ENCODE measurements at places on chromosomes 1 and 21.

DNA sequence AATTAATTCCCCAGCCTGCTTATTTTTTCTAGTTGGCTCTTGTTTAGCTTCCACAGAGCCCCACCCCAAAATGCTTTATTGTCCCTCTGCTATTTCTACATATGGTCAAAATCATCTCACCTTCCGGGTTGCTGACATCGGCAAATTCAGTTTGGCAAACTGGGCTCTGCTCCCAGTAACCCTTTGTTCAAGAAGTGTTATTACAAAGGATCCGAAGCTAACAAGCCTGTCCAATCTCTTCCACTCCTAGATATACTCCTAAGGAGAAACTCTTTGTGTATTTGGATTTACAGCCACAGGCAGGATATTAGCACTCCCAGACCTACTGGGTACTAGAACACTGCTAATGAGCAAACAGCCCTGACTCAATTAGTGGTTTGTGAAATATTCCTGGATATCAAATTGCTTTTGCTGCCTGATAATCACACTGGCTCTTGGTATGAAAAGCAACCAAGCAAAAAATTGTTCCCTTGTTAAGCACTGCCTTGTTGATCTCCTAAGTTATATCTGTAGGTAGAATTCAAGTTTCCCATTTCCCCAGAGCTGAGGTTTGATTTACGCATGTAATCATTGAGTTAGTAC, 4.0 kb downstream of the JUN start:
- H3K27me3 ChIP-seq, result no peaks in the 10 kb centered on the region
- peaks cover 17% of the 10 kb centered on the region for H3K4me1 ChIP-seq
- no peak overlapping the region for H3K4me3 ChIP-seq
- peak; percentile 57 for DNase-seq

GRCh38 chr1:38308780-38309179, 262.2 kb upstream of the POU3F1 start:
- peak; percentile 53 for DNase-seq
- H3K27ac ChIP-seq, result no peak overlapping the region
- H3K4me3 ChIP-seq, result no peak overlapping the region
- peaks cover 33% of the 10 kb centered on the region for H3K27me3 ChIP-seq

GRCh38 chr1:92317836-92318493, 19.1 kb downstream of the RPAP2 start:
- peaks cover 10% of the 10 kb centered on the region for H3K36me3 ChIP-seq
- H3K4me1 ChIP-seq, result 0 out of 2 replicates have a peak, but pooled peaks cover 3% of the 10 kb centered on the region
- DNase-seq, result no peak
- H3K27ac ChIP-seq, result no peak overlapping the region
- H3K27me3 ChIP-seq, result no peaks in the 10 kb centered on the region
- no peak overlapping the region for H3K4me3 ChIP-seq

GRCh38 chr21:25313829-25314228, 293.5 kb downstream of the MRPL39 start:
- H3K4me3 ChIP-seq, result no peak overlapping the region
- H3K27ac ChIP-seq, result no peak overlapping the region
- no peak for DNase-seq
- H3K27me3 ChIP-seq, result no peaks in the 10 kb centered on the region
- no peaks in the 10 kb centered on the region for H3K4me1 ChIP-seq
- no peaks in the 10 kb centered on the region for H3K36me3 ChIP-seq

- H3K4me3 ChIP-seq, result no peak overlapping the region
- peaks cover 71% of the 10 kb centered on the region for H3K4me1 ChIP-seq
- peaks cover 44% of the 10 kb centered on the region for H3K36me3 ChIP-seq
- H3K27ac ChIP-seq, result peak overlapping the region; percentile 94
- DNase-seq, result peak; percentile 93
Observed at GRCh38 chr1:150567717-150568593, 11.5 kb downstream of the MCL1 start.

- no peak overlapping the region for H3K4me3 ChIP-seq
- H3K36me3 ChIP-seq, result peaks cover 5% of the 10 kb centered on the region
- DNase-seq, result no peak
- H3K27ac ChIP-seq, result no peak overlapping the region
- no peaks in the 10 kb centered on the region for H3K4me1 ChIP-seq
Observed at GRCh38 chr1:2502210-2502609, 24.2 kb downstream of the PANK4 start.

DNA sequence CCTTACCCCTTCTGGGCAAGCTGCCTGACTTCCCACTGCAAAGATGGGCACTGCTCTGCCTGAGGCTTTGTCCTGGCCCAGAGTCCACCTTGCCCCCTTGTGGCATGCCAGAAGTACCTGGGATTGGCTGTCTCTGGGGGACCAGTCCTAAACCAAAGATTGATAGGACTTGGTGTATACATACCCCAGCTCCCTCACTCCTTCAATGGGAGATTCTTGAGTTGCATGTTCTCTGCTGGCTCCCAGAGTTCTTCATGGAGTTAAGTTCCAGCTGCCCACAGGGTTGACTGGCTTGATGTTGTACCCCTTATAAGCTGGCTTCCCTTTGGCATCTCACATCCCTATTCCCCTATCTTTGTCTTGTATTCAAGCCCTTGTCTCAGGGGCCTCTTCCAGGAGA, 244.8 kb downstream of the GRIK3 start:
- H3K27ac ChIP-seq, result no peak overlapping the region
- no peaks in the 10 kb centered on the region for H3K36me3 ChIP-seq
- H3K4me3 ChIP-seq, result no peak overlapping the region
- peaks cover 15% of the 10 kb centered on the region for H3K27me3 ChIP-seq
- no peaks in the 10 kb centered on the region for H3K4me1 ChIP-seq

GRCh38 chr1:67524143-67525052, 94.2 kb upstream of the SERBP1 start:
- no peaks in the 10 kb centered on the region for H3K27me3 ChIP-seq
- no peak for DNase-seq
- H3K36me3 ChIP-seq, result no peaks in the 10 kb centered on the region
- no peak overlapping the region for H3K27ac ChIP-seq
- H3K4me3 ChIP-seq, result no peak overlapping the region

DNA sequence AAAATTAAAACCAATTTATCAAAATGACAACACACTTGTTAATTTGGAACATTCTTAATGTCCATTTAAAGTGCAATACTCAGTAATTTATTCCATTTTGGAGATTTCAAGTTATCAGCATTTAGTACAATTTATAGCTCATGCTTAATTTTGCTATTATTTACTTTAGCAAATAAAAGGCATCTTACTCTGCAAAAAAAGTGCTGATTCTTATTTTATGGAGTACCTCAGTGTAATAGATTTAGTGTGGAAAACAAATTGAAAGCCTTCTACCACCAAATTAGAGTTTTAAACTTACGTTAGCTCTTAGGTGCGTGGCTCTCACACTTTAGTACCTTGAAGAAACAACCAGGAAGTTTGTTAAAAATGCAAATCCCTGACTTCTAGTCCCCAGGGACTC, 208.4 kb upstream of the NRIP1 start:
- no peak for DNase-seq
- no peak overlapping the region for H3K4me3 ChIP-seq
- no peak overlapping the region for H3K27ac ChIP-seq
- no peaks in the 10 kb centered on the region for H3K4me1 ChIP-seq
- no peaks in the 10 kb centered on the region for H3K36me3 ChIP-seq

DNA sequence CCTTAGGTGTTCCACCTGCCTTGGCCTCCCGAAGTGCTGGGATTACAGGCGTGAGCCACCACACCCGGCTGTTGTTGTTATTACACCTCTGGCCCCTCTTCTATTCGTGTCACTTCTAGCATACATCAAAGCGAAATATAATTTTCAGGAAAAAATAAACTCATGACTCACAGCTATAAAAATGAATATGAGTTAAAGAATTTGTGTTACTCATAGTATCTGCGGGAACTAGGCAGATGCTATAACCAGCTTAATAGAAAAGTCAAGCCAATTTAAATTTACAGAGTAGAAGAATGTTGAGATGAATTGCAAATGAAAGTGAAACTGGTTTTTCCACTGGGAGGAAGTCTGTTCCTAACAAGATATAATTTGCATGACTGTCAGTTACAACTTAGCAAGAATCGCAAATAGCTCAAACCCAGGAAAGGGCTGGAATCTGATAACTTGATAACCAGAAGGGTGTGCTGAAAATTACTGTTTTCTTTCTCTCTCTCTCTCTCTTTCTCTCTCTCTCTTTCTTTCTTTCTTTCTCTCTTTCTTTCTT, 11.2 kb downstream of the OR2W3 start:
- H3K4me1 ChIP-seq, result no peaks in the 10 kb centered on the region
- H3K36me3 ChIP-seq, result no peaks in the 10 kb centered on the region
- no peak overlapping the region for H3K4me3 ChIP-seq

GRCh38 chr21:45877821-45878469, 103.6 kb upstream of the COL6A1 start:
- H3K27ac ChIP-seq, result no peak overlapping the region
- no peaks in the 10 kb centered on the region for H3K36me3 ChIP-seq
- H3K4me3 ChIP-seq, result no peak overlapping the region

GRCh38 chr1:3786468-3787348, 9.6 kb downstream of the LRRC47 start:
- no peaks in the 10 kb centered on the region for H3K27me3 ChIP-seq
- H3K4me3 ChIP-seq, result no peak overlapping the region
- peaks cover 69% of the 10 kb centered on the region for H3K36me3 ChIP-seq
- no peak for DNase-seq
- no peak overlapping the region for H3K27ac ChIP-seq

- no peak overlapping the region for H3K4me3 ChIP-seq
- DNase-seq, result no peak
- no peaks in the 10 kb centered on the region for H3K4me1 ChIP-seq
- peaks cover 46% of the 10 kb centered on the region for H3K36me3 ChIP-seq
- H3K27me3 ChIP-seq, result no peaks in the 10 kb centered on the region
- H3K27ac ChIP-seq, result no peak overlapping the region
Observed at GRCh38 chr21:36035381-36035791, 24.9 kb downstream of the SETD4 start.

DNA sequence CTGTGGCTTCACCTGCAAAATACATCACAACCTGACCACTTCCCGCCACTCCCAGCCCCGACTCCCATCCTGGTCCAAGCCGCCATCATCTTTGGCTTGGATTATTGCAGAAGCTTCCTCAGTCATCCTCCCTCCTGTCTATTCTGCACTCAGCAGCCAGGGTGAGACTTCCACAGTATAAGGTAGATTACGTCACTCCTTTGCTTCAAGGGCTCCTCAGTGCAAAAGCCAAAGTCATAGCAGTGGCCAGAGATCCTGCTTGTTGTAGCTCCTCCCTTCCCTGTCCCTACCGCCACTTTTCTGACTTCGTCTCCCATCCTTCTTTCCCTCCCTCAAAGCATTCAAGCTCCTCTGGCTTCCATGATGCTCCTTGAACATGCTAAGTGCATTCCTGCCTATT, 152.8 kb downstream of the GRIK3 start:
- no peak overlapping the region for H3K4me3 ChIP-seq
- H3K27me3 ChIP-seq, result no peaks in the 10 kb centered on the region
- no peaks in the 10 kb centered on the region for H3K36me3 ChIP-seq
- H3K4me1 ChIP-seq, result no peaks in the 10 kb centered on the region

GRCh38 chr1:225613006-225613405, 39.9 kb downstream of the ENAH start:
- H3K4me3 ChIP-seq, result no peak overlapping the region
- no peak overlapping the region for H3K27ac ChIP-seq
- H3K27me3 ChIP-seq, result no peaks in the 10 kb centered on the region

DNA sequence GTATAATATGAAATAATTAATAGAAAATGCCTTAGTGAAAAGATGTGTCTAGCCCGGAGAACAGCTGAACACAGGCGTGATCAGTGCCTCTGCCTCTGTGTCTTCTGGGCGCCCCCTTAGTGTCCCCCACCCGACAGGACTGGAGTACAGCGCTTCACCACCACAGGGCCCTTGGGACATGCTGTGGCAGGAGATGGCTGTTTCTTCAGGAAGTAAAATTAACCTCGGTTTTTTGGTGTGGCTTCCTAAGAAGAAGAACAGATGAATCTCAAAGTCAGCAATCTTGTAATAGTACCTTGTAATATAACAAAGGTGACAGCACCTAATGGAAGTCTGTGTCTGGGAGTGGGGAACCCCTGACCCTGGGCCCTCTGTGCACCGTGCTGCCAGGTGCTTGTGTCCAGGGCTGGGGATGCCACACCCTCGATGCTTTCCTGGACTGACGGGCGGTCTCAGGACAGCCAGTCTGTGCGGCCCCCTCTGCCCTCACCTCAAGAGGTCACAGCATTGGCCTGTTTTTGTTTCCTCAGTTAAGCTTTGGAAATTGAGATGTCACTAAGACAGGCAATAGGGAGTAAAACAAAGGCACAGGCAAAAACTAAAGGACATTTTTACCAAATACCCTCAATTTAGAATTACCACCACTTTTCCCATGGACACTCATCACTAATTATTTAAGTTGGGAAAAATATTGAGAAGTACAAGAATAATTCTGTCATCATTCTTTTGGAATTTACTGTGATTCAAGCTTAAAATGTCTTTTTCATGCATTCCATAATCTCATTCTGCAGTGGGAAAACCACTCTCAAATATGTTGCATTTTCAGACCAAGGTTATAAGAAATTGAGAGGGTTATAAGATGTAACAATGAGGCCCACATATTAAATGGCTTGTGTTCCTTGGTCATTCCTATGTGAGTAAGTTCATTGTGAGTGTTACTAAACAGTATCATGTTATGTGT, 79.3 kb downstream of the ADARB1 start:
- no peak overlapping the region for H3K4me3 ChIP-seq
- no peak for DNase-seq
- no peaks in the 10 kb centered on the region for H3K27me3 ChIP-seq
- peaks cover 19% of the 10 kb centered on the region for H3K4me1 ChIP-seq

GRCh38 chr1:115314765-115315164, 23.3 kb downstream of the NGF start:
- DNase-seq, result peak; percentile 60
- H3K36me3 ChIP-seq, result no peaks in the 10 kb centered on the region
- H3K4me3 ChIP-seq, result no peak overlapping the region
- no peaks in the 10 kb centered on the region for H3K27me3 ChIP-seq
- H3K27ac ChIP-seq, result peak overlapping the region; percentile 74
- H3K4me1 ChIP-seq, result peaks cover 28% of the 10 kb centered on the region

GRCh38 chr1:34786521-34787325, 5.7 kb downstream of the GJB3 start:
- H3K36me3 ChIP-seq, result no peaks in the 10 kb centered on the region
- DNase-seq, result peak; percentile 26
- H3K27ac ChIP-seq, result no peak overlapping the region
- H3K4me3 ChIP-seq, result no peak overlapping the region
- peaks cover 17% of the 10 kb centered on the region for H3K27me3 ChIP-seq

GRCh38 chr1:206112600-206113301, 4.4 kb downstream of the AVPR1B start:
- peaks cover 7% of the 10 kb centered on the region for H3K4me1 ChIP-seq
- no peaks in the 10 kb centered on the region for H3K36me3 ChIP-seq
- H3K27ac ChIP-seq, result no peak overlapping the region

Measured in SJSA1 (cell line).